ENCODE measurements at places on chromosomes 12 and 14.

DNA sequence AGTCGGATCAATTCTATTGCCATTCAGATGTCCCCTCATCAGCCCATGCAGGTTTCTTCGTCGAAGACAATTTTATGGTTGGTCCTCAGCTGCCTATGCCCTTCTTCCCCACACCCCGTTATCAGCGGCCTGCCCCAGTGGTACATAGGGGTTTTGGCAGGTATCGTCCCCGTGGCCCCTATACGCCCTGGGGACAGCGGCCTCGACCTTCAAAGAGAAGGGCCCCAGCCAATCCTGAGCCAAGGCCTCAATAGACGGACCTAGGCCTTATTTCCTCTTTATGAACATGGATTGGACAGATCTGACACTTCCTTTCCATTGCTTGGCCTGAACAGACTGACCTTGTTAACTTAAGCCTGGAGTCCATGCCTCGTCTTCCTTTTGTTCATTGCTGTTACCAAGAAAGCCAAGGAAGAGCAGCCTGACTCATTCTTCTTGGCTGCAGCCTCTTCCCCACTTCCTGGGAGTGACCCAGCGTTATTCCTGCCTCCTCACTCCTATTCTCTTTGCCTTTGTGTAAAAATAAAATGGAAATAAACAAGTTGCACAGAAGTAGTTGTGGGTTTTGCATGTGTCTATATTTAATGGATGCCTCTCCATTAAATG lies 156.5 kb upstream of the AMIGO2 start:
- DNase-seq: peak; percentile 45

- no peak for DNase-seq
Measured at GRCh38 chr14:92652413-92653151, 95.8 kb downstream of the LGMN start.

DNA sequence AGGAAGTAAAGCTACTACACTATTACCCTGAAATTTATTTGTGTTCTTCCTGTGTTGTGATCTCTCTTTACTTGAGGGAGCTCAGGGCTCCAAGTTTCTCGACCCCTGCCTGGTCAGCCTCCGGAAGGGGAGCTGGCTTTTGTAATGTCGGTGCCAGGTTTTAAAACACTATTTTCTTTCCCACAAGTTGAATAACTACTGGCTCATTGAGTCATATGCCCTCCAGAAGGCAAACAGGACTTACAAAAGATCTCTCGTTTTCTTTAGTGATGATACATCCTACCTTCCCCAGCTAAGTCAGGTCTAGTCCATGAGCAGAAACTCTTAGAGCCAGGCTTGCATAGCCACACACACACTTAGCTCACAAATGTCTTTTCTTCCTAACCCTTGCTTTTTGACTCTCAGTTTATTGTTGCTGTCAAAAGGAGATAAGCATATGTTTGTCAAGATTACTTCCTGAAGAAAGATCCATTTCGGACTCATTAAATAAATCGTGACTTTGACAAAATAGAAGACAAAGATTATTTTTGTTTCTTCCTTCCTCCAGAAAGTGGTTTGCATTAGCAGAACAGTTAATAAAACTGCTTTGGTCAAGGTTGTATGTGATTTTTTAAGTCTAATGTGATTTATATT lies 209.8 kb upstream of the FLRT2 start:
- DNase-seq: no peak

- no peak for DNase-seq
Measured at GRCh38 chr14:44438221-44438620, 68.9 kb downstream of the FSCB start.

DNA sequence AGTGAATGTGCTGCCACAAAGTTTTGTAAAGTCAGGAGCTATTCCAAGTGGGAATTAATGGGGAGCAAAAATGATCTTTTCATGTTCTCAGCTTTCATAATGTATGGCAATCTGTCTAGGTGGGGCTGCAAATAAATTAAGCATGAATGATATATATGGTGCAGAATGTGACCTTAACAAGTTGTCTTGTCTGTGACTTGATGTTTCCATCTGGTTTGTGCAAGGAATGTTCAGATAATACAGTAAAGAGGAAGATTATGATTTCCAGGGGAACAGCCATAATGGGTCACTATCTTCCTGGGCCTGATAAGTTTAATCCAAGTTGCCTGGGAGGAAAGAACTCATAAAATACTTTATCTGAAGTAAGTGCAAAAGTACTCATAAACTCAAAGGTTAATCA lies 1815.8 kb upstream of the FLRT2 start:
- DNase-seq: no peak

- DNase-seq: no peak
Measured at GRCh38 chr14:88417594-88417993, 32.1 kb downstream of the SPATA7 start.

GRCh38 chr12:55704824-55705718 lies 2.6 kb downstream of the ITGA7 start:
- DNase-seq: no peak

DNA sequence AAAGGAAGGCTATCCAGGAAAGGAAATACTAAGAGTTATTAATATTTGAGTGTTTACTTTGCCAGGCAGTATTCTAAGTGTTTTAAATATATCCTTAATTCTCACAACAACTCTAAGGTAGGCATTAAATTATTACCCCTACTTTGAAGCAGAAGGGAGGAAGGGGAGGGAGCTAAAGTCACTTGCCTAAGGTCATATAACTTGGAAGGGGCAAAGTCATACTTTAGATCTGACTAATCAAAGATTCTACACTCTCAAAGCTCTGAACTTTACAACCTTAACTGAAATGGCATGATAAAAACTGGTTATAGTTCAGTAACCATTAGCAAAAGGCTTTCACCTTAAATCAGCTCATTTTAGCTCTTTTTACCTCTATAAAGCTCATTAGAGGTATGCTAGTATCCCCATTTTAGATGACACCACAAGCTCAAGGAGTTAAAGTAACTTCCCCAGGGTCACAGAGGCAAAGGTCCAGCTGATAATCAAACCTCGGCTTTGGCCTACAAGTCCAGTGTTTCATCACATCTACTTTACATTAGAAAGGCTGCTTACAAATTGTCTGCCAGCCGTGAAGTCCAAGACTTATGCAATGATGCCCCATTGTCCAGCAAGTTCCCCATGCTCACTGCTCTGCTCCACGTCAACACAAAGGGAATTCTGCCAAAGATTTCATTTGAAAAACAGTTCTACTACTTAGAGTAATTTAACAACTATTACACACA lies 223.9 kb downstream of the MED13L start:
- DNase-seq: no peak

- no peak for DNase-seq
Measured at GRCh38 chr14:95515080-95515489, 1.4 kb downstream of the SYNE3 start.

GRCh38 chr12:54561164-54561563 lies 11.8 kb downstream of the PDE1B start:
- no peak for DNase-seq

- DNase-seq: no peak
Measured at GRCh38 chr12:125122668-125123067, 57.4 kb downstream of the AACS start.

- no peak for DNase-seq
Measured at GRCh38 chr14:103733651-103734050, 18.0 kb downstream of the ZFYVE21 start.

GRCh38 chr14:105918496-105919262 lies 392.3 kb downstream of the TMEM121 start:
- no peak for DNase-seq

GRCh38 chr14:21103411-21103709 lies 2.5 kb downstream of the TMEM253 start:
- no peak for DNase-seq

DNA sequence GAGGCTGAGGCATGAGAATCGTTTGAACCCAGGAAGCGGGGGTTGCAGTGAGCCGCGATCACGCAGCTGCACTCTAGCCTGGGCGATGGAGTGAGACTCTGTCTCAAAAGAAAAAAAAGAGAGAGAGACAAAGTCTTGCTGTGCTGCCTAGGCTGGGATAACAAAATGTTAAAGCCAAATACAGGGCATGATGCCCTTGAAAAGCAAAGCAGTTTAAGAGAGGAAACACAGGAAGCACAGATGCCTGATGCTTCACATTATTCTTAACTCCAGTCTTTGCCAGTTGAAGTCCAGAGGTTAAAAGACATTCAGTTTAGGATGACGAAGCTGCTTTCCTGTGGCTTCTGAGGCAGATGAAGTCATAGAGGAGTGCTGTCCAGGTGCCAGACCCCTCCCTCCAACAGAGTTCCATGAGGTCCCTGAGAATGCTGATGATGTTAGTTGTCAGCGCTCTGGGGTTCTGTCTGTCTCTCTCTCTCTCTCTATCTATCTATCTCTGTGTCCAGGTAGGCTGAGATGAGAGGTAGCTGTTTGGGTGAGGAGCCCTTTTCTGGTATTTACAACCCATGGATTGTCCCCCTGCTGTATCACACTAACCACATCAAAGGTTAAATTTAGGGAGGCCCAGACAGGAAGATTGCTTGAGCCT lies 4.9 kb upstream of the MRPL52 start:
- DNase-seq: peak; percentile 70

DNA sequence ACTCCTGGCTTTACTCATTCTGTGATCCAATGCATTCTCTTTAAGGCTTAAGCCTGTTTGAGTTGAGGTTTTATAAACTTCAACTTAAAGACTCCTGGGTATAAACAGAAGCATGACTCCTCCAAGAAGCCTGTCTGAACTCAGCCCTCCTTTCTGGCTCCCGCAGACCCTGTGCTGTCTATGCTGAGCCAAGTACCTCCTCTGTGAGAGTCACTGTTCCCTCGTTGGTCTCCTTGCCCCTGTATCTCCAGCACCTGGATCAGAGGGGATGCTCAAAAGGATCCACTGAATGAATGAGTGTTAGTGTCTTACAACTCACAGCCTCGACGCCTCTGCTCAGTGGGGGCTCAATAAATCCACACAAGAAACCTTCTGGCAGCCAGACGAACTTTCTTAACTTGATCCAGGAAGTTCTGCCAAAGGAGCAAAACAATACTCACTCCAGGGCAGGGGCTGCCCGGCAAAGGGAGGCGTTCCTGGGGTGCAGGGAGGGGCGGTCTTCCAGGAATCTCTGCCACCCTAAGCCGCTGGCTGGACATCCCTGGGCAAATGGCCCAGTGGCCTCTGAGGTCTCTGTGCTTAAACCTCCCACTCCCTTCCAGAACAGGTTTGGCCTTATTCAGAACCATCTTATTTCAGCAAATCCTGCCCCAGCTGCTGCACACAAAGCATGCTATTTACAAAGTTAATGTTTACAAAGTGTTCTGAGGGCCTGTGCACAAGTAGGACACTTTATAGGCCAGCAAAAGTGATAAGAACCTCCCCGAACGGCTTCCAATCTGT lies 32.9 kb downstream of the MAP1LC3B2 start:
- no peak for DNase-seq

DNA sequence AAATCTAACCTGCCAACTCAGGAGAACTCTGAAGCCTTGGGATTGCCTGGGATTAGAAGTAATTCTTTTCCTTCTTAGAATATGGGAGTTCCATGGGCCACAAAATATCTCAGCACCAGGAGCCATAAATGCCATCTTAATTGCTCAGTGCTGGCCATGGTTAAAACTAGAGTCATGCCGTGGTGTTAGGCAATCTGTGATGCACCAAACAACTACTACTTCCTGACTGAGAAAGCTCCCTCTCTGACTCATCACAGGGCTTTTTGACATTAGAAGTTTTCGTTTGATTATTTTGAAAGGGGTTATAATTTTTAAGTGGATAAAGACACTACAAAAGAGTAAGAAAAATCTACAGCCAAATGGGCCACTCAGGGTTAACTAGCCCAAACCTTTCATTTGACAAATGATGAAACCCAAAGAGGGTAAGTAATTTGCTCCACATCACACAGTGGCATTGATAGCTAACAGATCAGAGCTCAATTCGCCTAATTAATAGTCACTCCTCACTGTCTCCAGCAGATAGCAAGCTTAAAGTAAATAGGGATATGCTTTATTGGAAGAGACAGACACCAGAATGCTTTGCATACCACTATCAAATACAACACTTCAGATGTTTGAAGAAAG lies 377.3 kb downstream of the EMP1 start:
- DNase-seq: peak; percentile 52

DNA sequence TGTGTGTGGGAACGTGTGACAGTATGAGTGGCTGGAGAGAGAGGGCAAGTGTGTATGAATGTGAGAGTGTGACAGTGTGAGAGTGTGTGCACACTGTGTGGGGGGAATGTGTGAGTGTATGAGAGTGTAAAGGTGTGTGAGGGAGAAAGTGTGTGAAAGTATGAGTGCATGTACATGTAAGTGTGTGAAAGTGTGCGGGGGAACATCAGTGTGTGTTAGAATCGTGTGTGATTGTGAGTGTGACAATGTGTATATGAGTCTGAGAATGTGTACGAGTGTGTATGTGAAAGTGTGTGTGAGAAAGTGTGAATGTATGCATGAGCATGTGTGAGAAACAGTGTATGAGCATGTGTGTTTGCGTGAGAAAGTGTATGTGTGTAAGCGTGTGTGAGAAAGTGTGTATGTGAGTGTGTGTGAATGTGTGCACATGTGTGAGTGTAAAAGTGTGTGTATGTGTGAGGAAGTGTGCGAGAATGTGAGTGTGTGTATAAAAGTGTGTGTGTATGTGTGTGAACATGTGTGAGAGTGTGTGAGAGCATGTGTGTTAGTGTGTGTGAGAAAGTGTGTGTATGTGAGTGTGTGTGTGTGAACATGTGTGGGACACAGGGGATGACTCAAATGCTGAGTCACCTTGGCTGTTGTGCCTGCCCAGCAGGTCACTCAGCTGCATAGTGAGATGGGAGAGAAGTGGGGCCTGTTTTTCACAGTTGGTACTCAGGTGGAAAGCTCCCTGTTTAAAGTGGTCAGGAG lies 220.5 kb upstream of the TBX3 start:
- DNase-seq: no peak

- peak; percentile 15 for DNase-seq
Measured at GRCh38 chr12:69097619-69098368, 141.6 kb upstream of the CPSF6 start.
